ENCODE measurements at places on chromosomes 1 and 21.

GRCh38 chr21:37065561-37066177, 7.2 kb downstream of the PIGP start:
- DNase-seq, result no peak

GRCh38 chr21:17682924-17683323, 70.2 kb upstream of the BTG3 start:
- DNase-seq, result no peak

DNA sequence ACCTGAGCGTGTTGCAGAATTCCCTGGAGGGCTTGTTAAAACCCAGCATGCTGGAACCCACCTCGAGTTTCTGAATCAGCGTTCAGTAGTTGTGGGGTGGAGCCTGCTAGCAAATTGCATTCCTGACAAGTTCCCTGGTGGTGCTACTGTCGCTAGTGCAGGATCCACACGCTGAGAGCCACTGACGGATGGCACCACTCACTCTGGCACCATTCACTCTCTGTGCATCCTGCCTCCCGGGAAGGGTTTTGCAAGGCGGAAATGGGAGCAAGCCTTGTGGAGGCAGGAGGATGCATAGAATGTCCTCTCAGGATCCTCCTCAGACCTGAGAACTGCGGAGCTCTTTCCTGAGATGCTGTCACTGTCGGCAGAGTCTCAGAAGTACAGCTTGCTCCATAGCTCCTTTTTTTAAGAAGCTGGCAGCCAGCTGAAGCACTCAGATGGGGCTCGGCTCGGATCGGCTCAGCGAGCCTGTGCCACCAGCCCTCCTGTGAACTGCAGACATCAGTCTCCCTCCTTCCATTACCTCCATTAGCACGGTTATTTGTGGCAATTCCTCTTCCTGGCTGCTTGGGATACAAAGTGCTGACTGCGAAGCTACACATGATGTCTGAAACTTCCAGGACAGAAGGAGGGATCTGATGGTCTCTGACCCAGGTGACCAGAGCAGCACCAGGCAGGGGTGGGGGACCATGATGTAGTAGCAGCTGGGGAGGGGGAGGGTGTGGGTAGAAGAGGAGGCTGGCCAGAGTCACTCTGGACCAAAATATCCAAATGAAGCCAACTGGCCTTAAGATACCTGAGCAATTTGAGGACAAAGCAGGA, 89.6 kb downstream of the C1orf94 start:
- no peak for DNase-seq

DNA sequence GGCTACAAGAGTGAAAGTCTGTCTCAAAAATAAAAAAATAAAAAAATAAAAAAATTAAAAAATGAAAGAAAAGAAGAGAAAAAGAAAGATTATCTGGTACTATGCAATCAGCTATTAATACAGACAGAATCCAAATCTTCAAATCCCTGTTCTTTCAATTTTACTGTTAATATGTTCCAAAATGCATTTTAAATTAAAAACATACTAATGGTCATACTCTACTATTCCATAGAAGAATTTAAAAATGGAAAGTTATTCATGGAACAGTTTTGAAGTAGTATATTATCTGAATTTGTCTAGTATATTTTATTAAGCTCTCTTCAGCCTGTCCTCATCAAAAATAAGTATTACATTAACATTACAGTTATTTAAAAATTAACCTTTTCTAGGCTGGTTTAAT, 430.1 kb downstream of the PTBP2 start:
- DNase-seq, result no peak

DNA sequence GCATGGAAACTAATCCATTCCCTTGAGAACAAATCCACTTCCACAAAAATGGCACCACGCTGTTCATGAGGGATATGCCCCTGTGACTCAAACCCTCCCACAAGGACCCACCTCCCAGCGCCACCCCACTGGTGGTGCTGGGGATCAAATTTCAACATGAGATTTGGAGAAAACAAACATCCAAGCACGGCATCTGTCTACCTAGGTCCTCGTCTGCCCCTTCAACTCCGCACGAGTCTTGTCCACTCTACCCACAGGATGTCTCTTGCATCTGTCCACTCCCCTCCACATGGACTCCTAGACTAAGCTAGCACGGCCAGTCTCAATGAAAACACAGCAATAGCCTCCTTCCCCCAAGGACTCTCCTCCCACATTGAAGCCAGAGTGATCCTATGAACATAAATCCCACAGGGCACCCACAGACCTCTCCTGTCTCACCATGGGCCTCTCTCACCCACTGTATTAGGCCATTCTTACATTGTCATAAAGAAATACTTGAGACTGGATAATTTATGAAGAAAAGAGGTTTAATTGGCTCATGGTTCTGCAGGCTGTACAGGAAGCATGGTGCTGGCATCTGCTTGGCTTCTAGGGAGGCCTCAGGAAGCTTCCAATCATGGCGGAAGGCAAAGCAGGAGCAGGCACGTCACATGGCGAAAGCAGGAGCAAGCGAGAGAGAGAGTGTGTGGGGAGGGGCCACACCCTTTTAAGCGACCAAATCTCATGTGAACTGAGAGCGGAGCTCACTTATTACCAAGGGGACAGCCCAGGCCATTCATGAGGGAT, 101.4 kb downstream of the TOMM20 start:
- DNase-seq, result no peak

- DNase-seq, result no peak
Measured at GRCh38 chr1:1204998-1205768, 1.2 kb downstream of the TNFRSF18 start.

GRCh38 chr1:205484985-205485967, 19.2 kb upstream of the CDK18 start:
- peak; percentile 92 for DNase-seq

- no peak for DNase-seq
Measured at GRCh38 chr21:33388188-33388587, 15.0 kb upstream of the IFNGR2 start.

GRCh38 chr21:15039607-15040299, 25.0 kb downstream of the NRIP1 start:
- no peak for DNase-seq

- DNase-seq, result no peak
Measured at GRCh38 chr21:42056468-42056867, 14.6 kb upstream of the UMODL1 start.

- no peak for DNase-seq
Measured at GRCh38 chr21:17931080-17931479, 111.9 kb upstream of the C21orf91 start.

DNA sequence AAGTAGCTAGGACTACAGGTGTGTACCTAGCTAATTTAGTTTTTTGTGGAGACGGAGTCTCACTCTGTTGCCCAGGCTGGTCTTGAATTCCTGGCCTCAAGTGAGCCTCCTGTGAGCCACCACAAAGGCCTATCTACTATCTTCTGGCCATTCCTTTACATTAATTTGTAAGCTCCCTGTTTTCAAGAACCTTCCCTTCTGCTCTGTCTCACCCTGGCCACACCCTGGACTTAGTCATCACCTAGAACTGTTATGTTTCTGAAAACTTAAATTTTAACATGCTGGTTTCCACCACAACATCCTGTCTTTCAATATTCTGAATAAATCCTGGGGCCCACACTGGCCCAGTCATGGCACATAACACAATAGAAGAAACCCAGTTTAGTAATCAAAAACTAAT, 4.9 kb upstream of the B4GALT3 start:
- DNase-seq, result no peak

DNA sequence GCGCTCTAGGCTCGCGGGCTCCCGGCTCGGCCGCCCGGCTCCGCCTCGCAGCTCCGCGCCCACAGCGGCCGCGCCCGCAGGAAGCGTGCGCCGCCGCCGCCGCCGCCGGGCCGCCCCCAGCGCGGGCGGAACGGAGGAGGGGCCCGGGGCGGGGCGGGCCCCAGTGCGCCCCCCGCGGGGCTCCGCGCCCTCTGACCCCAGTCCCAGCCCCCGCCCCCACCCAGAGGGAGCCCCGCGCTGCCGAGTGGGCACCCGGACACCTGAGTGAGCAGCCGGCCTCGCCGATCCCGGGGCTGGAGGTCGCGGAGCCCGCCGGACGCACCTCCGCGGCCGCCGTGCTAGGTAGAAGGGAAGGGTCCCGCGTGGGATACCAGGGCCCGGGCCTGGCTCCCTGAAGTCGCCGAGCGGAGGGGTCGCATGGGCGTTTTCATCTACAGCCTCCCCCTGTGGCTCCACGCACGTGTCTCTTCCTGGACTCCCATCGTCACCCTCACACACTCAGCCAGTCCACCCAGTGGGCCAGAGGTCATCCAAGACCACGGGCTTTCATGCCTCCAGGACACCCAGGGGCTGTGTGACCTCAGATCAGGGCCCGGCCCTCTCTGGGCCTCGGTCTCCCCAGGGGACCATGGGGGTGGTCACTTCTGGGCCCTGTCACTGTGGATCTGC, at the start of gene SDC3:
Gene SDC3 (minus strand): TSS at position 63 of the 669 bp plus-strand sequence. CDS start 172 bp downstream, outside the sequence.
- DNase-seq, result no peak

DNA sequence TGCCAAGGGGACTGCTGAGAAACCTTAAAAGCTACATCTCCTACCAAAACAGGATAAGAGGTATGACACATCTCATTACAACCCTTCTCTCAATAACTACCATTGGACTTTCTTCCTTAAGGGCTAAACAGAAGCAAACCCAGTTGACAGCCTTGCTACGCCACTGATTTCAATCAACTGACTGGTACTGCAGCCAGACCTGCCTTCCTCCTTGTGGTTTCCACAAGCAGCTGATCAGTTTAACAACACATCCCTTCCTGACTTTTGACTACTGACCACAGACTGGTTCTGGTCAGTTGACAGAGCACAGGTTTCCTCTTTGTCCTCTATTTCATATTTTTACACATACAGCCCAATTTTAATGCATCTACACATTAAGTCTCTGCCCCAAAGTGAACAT, 108.8 kb downstream of the ADAMTS1 start:
- DNase-seq, result no peak

GRCh38 chr1:110207831-110208230, 2.3 kb upstream of the KCNC4 start:
- DNase-seq, result peak; percentile 15

DNA sequence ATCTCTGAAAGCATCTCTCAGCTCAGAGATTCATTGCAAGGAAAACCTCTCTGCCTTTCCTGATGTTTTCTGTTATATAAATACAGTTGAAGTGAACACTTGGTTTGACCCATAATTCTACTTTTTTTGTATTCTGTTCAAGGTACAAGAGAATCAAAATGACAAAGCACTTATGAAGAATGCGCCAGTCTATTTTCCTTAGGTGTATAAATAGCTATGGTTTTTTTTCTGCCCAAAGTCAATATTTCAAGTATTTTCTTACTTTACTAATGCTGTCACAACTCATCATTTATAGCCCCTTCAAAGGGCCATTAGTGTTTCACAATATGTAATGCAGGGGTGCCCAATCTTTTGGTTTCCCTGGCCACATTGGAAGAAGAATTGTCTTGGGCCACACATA, 142.5 kb upstream of the C1orf105 start:
- no peak for DNase-seq

DNA sequence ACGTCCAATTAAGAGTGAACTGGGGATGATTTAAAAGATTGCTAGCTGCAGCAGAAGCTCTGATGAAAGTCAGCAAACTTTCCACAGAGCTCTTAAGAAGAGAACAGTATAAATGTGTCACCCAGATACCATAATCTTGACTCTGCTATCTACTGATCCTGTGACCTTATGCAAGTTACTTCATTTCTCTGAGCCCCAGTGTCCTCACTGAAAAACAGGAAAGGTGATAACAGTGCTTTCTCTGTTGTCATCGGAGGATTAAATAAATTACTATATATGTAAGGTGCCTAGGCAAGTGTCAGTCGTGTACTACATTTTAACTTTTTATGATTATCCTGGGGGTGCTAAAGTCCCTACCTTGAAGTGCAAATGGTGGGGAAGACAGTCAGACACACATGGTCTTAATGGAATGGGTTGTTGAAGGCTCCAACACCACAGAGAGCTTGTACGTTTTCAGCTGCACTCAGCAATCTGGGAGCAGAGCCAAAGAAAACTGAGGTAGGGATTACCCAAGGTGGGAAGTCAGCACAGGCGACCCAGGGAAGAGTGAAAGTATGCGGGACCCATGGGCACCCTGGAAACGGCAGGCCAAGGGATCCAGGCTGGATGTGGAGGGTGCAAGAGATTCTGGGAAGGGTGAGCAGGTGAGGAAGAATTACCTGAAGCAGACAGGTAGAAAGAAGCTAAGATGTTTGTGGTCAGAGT, 82.8 kb downstream of the DTL start:
- DNase-seq, result no peak

DNA sequence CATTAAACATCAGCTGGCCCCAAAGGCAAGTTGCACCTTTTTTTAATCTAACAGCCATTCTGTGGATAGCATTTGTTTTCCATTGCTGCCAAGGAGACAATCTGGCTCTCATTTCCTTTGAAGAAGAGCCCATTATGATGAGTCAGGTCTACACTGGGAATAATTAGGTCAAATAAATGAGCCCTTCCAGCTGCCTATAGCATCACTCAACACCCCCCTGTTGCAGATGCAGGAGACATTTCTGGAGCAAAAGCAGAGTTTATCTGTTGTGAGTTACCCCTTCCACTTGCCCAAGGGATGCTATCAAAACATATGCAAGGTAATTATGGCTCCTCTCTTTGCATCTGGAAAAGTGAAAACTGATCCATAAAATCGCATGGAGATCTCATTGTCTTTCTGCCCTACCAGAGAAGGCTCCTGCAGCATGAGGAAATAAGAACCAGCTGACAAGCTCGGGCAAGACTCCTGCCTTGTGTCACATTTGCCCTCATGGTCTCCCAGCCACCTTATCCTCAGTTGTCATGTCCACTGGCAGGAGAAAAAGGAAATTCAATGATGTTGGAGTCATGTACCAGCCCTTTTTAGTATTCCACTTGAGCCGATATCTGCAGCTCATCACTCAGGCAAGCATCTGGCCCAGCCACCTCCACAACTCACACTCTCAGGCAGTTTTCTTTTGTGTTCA, 135.9 kb downstream of the SLC30A10 start:
- peak; percentile 82 for DNase-seq

DNA sequence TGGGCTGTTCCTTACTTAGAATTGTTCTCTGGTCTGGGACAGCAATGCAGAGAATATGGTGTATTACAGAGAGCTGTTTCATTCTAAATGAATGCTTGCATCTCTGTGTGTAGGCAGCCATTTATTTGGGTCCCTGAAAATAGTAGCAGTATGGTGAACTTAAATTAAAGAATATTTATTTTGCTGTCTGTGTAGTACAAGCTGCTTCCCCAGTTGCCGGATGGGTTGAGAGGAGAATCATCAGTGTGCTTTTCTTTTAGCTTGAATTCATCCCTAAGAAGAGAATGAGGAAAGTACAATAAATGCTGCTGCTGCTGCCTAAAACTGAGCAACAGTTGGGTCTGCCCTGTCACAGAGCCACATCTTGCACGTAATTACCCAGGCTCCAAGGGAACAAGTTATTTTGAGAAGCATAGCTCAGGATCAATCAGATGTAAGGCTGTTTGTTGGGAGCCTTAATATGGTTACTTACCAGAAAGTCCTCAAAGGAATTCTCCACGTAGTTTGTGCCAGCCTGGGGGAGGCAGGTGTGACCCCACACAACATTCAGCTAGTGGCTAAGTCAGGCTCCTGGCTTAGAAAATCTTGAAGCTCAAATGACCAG, 16.6 kb downstream of the ACTN2 start:
- DNase-seq, result no peak

GRCh38 chr1:50538476-50538875, 115.2 kb upstream of the DMRTA2 start:
- no peak for DNase-seq

DNA sequence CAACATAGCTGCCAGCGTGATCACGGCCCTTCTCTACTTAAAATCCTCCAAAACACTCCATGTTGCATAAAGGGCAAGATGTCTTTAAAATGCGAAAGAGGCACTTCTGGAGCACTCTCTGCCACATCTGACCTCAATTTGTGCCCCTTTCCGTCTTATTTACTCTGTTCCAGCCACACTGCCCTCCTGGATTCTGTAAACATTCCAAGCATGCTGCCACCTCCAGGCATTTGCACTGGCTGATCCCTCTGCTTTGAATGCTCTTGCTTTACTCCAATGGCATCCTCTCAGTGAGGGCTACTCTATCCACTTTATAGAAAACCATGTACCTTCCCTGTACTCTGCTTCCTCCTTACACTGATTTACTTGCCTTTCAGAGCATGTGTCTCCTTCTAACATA, 5.3 kb upstream of the RGS7 start:
- DNase-seq, result no peak

Data from COLO829 (cell line).